ENCODE measurements at places on chromosomes 11 and 22.

DNA sequence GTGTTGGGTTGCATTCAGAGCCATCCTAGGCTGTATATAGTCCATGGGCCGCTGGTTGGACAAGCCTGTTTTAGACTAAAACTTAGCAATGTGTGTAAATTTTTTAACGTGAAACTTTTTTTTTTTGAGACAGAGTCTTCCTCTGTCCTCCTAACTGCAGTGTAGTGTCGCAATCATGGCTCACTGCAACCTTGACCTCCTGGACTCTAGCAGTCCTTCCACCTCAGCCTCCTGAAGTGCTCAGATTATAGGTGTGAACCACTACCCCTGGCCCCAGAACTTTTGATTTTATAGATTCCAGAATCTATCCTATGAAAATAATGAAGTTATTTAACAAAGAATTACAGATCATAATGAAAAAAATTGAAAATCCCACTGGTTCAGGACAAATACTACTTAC, 29.9 kb upstream of the PANX2 start:
- DNase-seq = no peak

- no peak for DNase-seq
Measured at GRCh38 chr11:44808053-44808753, 81.4 kb downstream of the TSPAN18 start.

- no peak for DNase-seq
Measured at GRCh38 chr11:105577641-105578040, 32.2 kb upstream of the GRIA4 start.

DNA sequence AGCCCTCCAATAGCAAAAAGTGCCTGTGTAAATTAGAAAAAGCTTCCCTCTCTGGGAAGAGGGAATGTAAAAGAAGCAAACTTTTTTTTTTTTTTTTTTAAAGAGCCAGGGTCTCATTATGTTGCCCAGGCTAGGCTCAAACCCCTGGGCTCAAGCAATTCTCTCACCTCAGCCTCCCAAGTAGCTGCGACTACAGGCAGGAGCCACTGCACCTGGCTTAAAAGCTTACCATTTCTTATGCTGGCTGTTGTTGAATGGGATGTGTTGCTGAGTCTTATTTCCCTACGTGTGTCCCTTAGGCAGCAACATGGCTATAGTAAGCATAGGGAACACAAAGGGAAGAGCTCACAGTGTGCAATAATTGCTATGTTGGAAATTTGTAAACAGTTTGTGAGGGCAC, 225.5 kb upstream of the CCDC90B start:
- DNase-seq = no peak

DNA sequence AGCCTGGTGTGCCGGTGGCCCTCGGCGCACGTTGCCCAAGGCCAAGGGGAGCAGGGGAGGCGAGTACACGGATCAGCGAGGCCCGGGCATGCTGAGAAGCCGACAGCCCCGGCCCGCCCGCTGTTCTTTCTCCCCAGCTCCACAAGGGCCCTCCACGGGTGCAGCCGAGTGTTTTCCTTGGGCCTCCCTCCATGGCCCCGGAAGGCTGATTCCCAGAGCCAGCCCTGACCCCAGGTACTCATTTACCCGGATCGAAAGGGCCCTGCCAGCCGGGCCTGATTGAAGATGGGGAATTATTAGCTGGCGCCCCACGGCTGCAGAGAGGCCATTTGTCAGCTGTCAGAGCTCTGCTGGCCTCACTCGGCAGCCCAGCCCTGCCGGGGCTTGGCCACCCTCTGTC, 53.1 kb downstream of the WNT7B start:
- no peak for DNase-seq

GRCh38 chr22:48250286-48250895, 1487.9 kb downstream of the TBC1D22A start:
- no peak for DNase-seq

DNA sequence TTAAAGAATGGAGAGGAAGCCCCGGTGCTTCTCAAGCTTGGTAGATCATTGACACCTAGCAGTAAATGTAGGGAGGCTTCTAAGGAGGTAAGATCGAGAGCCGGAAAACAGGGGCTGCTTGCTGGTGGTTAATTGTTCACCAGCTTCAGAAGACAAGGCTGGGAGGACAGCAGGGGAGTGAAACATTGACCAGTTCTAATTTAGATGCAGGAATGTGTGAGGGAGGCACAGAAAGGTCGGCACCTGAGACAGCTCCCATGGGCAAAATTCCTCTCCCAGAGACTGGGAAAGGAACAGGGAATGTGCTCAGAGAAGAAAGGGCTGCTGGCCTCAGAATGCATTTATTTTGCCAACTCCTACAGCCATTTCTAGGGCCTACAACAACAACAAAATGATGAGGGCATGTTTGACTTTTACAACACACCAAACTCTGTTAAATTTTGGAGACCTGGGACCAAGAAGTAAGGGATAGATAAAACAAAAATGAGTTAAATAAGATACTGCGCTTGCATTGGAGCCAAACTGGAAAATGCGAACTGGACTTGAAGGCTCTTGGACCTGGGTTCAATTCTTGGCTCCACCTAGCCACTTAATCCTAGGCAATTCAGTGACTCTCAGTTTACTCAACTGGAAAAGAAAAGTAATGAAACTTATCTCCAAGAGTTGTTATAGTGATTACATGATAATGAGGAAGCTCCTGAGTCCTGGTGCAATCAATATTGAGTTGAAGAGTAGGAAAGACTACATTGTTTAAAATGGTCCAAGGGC, 31.0 kb downstream of the FZD4 start:
- no peak for DNase-seq

- peak; percentile 89 for DNase-seq
Measured at GRCh38 chr11:118914178-118914918, 11.4 kb downstream of the BCL9L start.

- DNase-seq = no peak
Measured at GRCh38 chr11:69078508-69078907, 29.8 kb downstream of the TPCN2 start.

- no peak for DNase-seq
Measured at GRCh38 chr11:4017129-4017528, 77.5 kb upstream of the RRM1 start.

DNA sequence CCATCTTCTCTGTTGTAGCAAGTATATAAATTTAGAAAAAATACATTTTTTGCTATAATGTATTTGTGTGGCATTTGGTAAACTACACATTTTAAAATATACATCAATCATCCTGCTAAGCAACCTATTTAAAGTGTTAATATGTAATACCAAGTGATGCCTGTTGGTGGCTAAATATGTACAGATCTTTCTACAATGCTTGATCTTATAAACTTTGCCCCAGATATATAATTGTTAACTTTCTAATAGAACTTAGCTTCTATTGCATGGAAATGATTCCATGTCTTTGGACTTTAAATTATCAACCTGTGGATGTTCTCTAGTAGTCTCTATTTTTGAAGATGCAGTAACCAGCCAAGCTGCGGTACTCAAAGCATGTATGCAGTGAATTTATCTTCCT, 1260.4 kb upstream of the RAG2 start:
- DNase-seq = no peak

- DNase-seq = no peak
Measured at GRCh38 chr11:36388071-36388470, 92.0 kb downstream of the PRR5L start.

Data from T-cell (primary cell).